Uterus (tissue), 4 donors: ENCODE measurements at places on chromosomes 7 and 10.
A peak's percentile ranks its signal among the peaks of the same experiment; 100 is the strongest.

GRCh38 chr10:75375838-75376237 lies 25.7 kb downstream of the ZNF503 start:
- peaks cover 8% of the 10 kb centered on the region for H3K4me1 ChIP-seq
- H3K27ac ChIP-seq: no peak overlapping the region
- H3K27me3 ChIP-seq: no peaks in the 10 kb centered on the region
- H3K4me3 ChIP-seq: no peak overlapping the region
- H3K36me3 ChIP-seq: no peaks in the 10 kb centered on the region

DNA sequence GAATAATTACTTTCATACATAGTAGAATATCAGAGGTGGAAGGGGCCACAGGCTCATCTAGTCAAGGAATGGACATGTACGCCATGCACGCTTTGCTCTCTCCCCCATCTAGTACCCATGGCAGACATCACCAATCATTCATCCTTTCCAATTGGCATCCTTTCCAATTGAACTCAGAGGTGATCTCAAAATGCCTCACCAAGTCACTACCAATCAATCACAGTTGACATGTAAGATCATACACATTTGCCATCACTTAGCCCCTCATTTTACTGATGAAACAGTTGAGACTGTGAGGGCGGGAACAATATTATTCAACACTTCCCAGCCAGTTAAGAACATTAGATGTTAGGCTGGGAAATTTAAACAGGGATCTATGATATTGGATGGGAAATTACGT lies 308.4 kb downstream of the FGFR2 start:
- H3K4me3 ChIP-seq: no peak overlapping the region
- peaks cover 6% of the 10 kb centered on the region for H3K4me1 ChIP-seq
- no peak for DNase-seq
- no peaks in the 10 kb centered on the region for H3K36me3 ChIP-seq

DNA sequence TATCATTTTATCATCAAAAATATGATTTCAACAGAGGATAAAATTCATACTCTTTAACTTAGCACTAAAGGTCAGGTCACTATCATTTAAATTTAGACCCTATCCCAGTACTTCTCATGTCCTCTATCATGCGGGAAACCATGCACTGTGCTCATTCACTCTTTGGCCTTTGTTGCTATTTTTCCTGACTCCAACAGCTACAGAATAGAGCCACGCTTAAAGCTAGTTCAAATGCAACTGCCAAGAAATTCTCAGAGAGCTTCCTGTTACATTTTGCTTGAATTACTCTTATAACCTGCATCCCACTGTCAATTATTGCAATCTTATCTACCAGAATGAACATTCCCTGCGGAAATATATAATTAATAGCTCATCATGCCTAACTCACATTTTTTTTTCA lies 58.3 kb downstream of the SEMA3A start:
- no peak overlapping the region for H3K27ac ChIP-seq
- H3K4me3 ChIP-seq: no peak overlapping the region
- DNase-seq: no peak
- no peaks in the 10 kb centered on the region for H3K4me1 ChIP-seq
- no peaks in the 10 kb centered on the region for H3K36me3 ChIP-seq

GRCh38 chr10:7230951-7231350 lies 179.9 kb downstream of the SFMBT2 start:
- peak overlapping the region; percentile 25 for H3K27ac ChIP-seq
- H3K4me1 ChIP-seq: no peaks in the 10 kb centered on the region
- H3K36me3 ChIP-seq: no peaks in the 10 kb centered on the region
- no peak overlapping the region for H3K4me3 ChIP-seq
- no peaks in the 10 kb centered on the region for H3K27me3 ChIP-seq
